Psoas muscle (tissue), 8 donors: ENCODE measurements at places on chromosomes 13 and 19. TPM values are rescaled to one million over a fixed set of nuclear protein-coding genes. Genes with fewer than 3 reads are reported as not detected.

Gene BIVM
- total RNA-seq = 14.9 TPM

GRCh38 chr19:56617531-56617930, 22.4 kb downstream of the ZNF71 start:
- H3K4me3 ChIP-seq = no peak overlapping the region
- H3K27ac ChIP-seq = no peak overlapping the region
- no peaks in the 10 kb centered on the region for H3K27me3 ChIP-seq
- peaks cover 15% of the 10 kb centered on the region for H3K36me3 ChIP-seq

DNA sequence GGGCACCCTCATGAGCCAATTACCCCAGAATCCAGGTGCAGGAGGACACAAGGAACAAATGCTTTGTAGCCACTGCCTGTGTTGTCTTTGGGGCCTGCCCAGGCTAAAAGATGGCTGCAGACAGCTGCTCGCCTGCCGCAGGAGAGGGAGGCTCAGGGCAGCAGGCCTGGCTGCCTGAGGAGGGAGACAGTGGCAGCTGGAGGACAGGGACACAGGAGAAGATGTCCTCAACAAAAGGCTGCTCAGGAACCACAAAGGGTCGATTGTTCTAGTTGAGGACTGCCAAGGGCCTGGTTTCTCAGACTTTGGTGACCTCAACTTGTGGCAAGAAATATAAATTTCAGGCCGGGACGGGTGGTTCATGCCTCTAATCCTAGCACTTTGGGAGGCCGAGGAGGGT, 7.6 kb downstream of the SIRT2 start:
- H3K4me3 ChIP-seq = no peak overlapping the region
- no peaks in the 10 kb centered on the region for H3K27me3 ChIP-seq
- no peaks in the 10 kb centered on the region for H3K36me3 ChIP-seq

Gene RLN3
- not detected for total RNA-seq

DNA sequence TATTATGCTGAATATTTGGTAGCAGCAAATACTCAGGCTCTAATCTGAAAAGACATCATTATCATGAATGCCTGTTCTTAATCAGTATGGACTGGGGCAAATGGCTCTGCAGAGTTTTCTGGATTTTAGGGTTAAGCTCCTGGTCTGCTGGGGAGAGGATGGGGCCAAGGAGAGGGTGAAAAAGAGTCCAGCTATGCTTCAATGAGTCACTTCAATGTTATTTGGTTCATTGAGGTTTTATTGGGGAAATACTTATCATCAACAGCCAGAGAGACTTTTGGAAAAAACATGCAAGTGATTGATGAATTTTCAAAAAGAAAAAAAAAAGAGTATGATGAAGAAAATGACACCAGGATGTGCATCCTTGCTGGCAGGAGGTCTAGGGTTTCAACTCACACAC, 278.3 kb downstream of the UQCRFS1 start:
- DNase-seq = no peak
- no peak overlapping the region for H3K27ac ChIP-seq
- no peaks in the 10 kb centered on the region for H3K36me3 ChIP-seq
- H3K4me3 ChIP-seq = no peak overlapping the region
- H3K27me3 ChIP-seq = no peaks in the 10 kb centered on the region

- no peaks in the 10 kb centered on the region for H3K27me3 ChIP-seq
- no peaks in the 10 kb centered on the region for H3K36me3 ChIP-seq
- DNase-seq = no peak
- H3K4me1 ChIP-seq = no peaks in the 10 kb centered on the region
- peak overlapping the region; percentile 13 for H3K27ac ChIP-seq
Measured at GRCh38 chr13:28408863-28409262, 86.1 kb downstream of the FLT1 start.

DNA sequence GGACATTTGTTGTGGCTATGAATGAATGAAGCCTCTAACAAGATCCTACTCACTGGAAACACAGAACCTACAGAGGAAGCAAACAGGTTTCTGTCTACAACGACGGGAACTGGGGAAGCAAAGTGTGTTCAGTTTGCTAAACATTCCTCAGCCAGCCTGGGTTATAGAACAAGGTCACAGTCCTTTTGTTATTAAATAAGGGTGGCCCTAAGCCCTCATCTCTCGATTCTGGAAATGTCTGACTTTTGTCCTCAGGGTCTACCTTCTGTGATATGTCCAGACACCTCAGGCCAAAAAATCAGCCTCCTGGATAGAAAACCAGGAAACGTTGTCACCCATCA, 64.6 kb upstream of the ARHGEF7 start:
- peaks cover 11% of the 10 kb centered on the region for H3K4me1 ChIP-seq
- DNase-seq = no peak
- H3K36me3 ChIP-seq = no peaks in the 10 kb centered on the region
- H3K27ac ChIP-seq = no peak overlapping the region
- no peaks in the 10 kb centered on the region for H3K27me3 ChIP-seq
- H3K4me3 ChIP-seq = no peak overlapping the region

GRCh38 chr13:50585674-50586413, 257.6 kb downstream of the DLEU7 start:
- H3K4me1 ChIP-seq = peaks cover 6% of the 10 kb centered on the region
- H3K27ac ChIP-seq = no peak overlapping the region
- H3K27me3 ChIP-seq = no peaks in the 10 kb centered on the region
- no peak for DNase-seq
- H3K4me3 ChIP-seq = no peak overlapping the region

Gene ZNF560
- not detected for total RNA-seq

Gene ERICH6B
- not detected for total RNA-seq

Gene ZNF69
- total RNA-seq = 0.71 TPM

- H3K27ac ChIP-seq = no peak overlapping the region
- no peak overlapping the region for H3K4me3 ChIP-seq
- peak; percentile 48 for DNase-seq
- H3K27me3 ChIP-seq = no peaks in the 10 kb centered on the region
- peaks cover 65% of the 10 kb centered on the region for H3K36me3 ChIP-seq
Measured at GRCh38 chr13:113976711-113977684, 3.1 kb upstream of the C13orf46 start.

Gene TEX26
- not detected for total RNA-seq

GRCh38 chr13:113129921-113130750, 7.5 kb downstream of the F10 start:
- peak overlapping the region; percentile 46 for H3K4me3 ChIP-seq
- peak; percentile 56 for DNase-seq
- H3K36me3 ChIP-seq = no peaks in the 10 kb centered on the region
- H3K27ac ChIP-seq = no peak overlapping the region
- no peaks in the 10 kb centered on the region for H3K27me3 ChIP-seq
- H3K4me1 ChIP-seq = no peaks in the 10 kb centered on the region

- no peaks in the 10 kb centered on the region for H3K36me3 ChIP-seq
- no peak overlapping the region for H3K4me3 ChIP-seq
- no peaks in the 10 kb centered on the region for H3K4me1 ChIP-seq
- DNase-seq = no peak
- H3K27ac ChIP-seq = no peak overlapping the region
Measured at GRCh38 chr19:41455936-41456335, 13.0 kb downstream of the ERICH4 start.

Gene MAMSTR
- 7.9 TPM for total RNA-seq

DNA sequence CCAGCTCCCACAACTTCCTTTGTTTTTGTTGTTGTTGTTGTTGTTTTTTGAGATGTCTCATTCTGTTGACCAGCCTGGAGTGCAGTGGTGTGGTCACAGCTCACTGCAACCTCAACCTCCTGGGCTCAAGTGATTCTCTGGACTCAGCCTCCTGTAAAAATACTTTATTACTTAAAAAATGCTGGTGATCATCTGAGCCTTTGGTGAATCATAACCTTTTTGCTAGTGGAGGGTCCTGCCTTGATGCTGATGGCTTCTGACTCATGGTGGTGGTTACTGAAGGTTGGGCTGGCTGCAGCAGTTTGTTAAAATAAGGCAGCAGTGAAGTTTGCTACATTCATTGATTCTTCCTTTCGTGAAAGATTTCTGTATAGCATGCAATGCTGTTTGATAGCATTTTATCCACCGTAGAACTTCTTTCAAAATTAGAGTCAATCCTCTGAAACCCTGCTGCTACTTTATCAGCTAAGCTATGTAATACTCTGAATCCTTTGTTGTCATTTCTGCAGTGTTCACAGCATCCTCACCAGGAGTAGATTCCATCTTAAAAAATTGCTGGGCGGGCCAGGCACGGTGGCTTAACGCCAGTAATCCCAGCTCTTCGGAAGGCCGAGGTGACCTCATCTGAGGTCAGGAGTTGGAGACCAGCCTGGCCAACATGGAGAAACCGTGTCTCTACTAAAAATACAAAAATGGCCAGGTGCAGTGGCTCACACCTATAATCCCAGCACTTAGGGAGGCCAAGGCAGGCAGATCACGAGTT, 18.0 kb downstream of the ARHGAP35 start:
- peak; percentile 58 for DNase-seq
- H3K27ac ChIP-seq = no peak overlapping the region
- no peaks in the 10 kb centered on the region for H3K4me1 ChIP-seq
- H3K4me3 ChIP-seq = no peak overlapping the region

Gene PLVAP
- total RNA-seq = 16.0 TPM

Gene ZIC2
- total RNA-seq = not detected

Gene MTMR6
- 15.5 TPM for total RNA-seq

DNA sequence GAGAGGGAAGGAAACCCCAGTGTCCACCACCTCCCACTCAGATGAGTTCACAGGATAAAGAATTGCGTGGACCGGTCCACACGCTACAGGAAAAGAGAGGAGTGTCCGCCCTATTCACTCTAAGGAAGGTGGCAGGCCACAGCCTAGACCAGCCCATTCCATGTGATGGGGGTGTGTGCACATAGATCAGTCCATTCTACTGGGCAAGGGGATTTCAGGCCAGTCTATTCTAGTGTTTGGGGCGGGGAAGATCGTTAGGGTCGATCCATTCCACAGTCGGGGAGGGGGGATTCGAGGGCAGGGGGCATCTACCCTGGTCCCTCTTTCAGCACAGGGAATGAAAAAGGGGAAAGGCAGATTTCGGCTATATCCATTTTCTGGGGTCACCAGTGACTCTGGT, 7.8 kb downstream of the FIZ1 start:
- H3K27me3 ChIP-seq = no peaks in the 10 kb centered on the region
- H3K27ac ChIP-seq = no peak overlapping the region
- no peaks in the 10 kb centered on the region for H3K36me3 ChIP-seq

DNA sequence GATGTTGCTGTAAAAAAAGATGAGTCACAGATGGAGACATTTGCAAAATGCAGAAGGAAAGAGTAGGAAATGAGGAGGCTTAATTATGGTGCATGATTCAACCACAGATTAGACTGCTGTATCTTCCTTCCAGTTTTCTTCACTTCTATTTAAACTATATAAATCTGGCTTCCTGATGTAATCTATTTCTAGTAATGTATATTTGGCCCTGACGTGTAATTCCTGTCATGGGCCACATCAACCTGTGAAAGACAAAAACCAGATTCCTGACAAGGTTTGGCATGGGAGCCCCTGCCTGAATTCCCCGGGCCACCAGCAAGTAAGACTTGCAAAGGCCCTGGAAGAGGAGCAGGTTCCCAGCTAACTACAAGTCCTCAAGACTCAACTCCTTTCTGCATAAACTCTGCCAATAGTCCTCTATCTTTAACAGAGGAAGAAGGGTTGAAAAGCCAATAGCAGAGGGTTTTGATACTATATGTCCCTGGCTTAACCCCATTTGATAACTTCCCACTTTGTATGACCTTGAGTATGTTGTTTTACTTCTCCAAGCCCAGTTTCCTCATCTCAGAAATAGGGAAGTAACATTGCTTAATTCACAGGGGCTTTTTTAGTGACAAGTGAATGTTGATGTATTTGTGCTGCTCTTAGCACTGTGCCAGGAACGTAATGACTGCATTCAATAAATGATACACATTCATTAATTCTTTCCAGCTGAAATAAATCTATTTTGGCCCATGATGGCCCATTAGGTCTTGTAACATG, 172.7 kb downstream of the SPRY2 start:
- no peak for DNase-seq
- no peak overlapping the region for H3K4me3 ChIP-seq

Gene PSG7
- total RNA-seq = not detected
